ENCODE measurements at places on chromosomes 13 and 19. TPM values are rescaled to one million over a fixed set of nuclear protein-coding genes. Genes with fewer than 3 reads are reported as not detected.
A peak's percentile ranks its signal among the peaks of the same experiment; 100 is the strongest.

DNA sequence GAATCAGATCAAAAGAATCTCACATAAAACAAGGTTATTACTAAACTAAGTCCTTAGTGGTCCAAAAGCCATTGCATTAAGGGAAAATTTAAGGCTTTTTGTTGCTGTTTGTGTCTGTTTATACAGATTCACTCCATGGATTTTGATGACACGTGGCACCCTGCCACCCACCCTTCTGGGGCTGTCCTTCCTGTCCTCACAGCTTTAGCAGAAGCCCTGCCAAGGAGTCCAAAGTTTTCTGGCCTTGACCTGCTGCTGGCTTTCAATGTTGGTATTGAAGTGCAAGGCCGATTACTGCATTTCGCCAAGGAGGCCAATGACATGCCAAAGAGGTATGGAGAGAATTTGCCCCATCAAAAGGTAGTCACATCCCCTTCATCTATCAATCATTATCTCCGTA, 6.9 kb downstream of the ACOD1 start:
- no peaks in the 10 kb centered on the region for H3K36me3 ChIP-seq
- H3K27ac ChIP-seq: no peak overlapping the region
- DNase-seq: no peak

DNA sequence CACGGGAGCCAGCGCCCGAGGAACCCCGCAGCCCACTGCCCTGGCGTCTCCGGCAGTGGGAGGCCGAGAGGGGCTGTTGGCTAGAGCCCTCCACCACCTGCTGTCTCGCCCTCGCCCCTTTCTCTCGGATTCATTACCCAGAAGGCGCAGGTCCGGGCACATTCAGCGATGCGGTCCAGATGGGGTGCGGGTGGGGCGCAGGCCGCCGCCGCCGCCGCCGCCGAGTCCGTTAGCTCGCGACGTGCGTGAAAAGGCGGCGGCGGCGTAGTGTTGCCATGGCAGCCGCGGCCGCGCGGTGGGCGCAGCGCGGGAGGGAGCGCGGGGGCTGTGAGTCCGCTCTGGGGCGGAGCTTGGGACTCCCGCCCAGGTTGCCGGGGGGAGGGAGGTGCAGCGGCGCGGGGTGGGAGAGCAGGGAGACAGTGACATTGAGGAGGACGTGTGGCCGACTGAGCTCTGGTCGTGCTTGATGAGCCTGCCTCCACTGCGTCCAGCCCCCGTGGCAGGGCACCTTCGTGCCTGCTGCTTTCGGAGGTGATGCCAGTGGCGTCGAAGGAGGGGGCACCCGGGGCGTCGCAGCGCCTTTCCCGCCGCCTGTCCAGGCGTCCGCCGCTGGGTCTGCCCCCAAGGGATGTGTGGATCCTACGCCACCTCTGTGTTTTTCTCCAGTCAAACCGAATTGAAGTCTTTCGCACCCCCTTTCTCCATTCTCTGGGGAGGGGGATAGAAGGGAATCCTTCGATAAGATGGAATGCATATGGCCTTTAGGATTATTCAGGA, at the start of gene KATNAL1:
Gene KATNAL1 (minus strand): TSS at position 358 of the 777 bp plus-strand sequence. CDS start 23,774 bp downstream, outside the sequence.
- peak within 1 kb of the TSS; percentile 83 for H3K27ac ChIP-seq
- peak within 1 kb of the TSS; percentile 93 for H3K4me3 ChIP-seq
- DNase-seq: peak; percentile 88

DNA sequence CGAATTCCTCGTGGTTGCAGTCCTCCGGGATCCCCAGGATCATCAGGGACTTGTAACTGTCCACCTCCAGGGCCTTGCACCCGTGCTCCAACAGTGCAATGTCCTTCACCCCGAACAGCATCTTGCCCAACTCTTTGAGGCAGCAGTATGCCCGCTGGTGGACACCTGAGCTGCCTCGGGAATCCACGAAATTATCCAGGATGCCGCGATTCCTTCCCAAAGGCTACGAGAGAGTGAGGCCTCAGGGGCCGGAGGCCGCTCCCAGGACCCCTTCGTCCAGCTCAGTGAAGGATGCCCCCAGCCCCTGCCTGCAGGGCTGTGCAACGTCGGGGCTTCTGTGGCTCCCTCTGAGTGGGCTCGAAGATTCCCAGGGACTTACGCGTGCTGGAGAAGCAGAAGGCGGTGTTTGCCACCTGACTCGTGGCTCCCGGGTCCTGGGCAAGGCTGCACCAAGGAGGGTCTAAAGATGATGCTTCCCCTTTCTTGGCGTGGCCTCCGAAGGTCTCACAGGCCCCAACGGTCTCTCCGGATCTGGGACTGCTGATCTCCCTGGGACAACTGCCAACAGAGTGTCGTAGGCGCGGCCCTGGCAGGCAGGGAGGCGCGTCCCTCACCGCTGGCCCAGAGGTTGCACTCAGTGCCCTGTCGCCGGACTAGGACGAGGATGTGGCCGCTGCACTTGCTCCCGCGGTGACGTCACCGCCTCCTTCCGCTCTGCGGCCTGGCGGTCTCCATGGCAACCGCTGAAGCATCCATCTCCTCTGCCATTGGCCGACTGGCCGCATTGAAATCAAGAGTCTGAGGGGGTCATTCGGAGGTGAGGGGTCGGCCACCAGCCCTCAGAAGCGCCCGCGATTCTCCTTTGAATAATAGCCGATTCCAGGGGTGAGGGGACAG, at the start of gene PNMA8C:
Gene PNMA8C (minus strand): TSS at position 698 of the 897 bp plus-strand sequence. CDS start 577 bp downstream, at position 121.
- H3K4me3 ChIP-seq: peak within 1 kb of the TSS; percentile 73
- H3K36me3 ChIP-seq: no peaks in the 10 kb centered on the region
- peaks cover 11% of the 10 kb centered on the region for H3K4me1 ChIP-seq
- peak; percentile 93 for DNase-seq

DNA sequence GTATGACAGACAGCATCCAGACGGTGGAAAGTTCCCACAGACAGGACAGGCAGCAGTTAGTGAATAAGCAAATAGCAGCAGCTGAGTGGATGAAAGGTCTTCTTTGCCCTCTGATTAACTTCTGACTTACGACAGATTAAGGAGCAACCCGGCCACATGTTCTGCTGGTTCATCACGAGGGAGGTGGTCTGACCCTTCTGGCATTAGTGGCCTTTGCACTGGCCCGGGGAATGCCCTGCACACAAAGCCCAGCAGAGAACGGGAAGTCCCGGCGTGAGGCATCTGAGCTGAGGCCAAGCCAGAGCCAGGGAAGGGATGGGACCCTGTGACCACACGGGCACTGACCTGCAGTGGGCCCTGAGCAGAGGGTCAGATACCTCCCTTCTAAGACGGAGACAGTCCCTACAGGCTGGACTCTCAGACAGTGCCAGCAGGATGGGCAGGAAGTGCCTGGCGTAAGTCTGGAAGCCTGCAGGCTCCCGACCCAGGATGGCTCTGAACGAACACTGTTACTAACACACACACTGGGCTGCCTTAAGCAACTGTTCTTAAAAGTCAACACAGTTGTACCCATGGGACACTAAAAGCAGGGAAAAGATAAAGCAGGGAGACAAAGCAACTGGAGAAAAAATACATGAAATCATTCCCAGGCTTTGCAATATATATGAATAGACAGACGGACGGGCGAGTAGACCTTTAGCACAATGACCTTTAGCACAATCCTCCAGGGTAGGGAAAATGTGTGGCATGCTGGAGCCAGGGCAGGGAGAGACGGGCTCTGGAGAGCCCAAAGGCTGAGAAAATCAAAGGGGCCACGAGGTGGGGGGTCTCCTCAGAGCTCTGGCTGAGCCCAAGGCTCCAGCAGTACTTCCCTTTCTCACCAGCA, 6.3 kb downstream of the C19orf12 start:
- H3K4me1 ChIP-seq: no peaks in the 10 kb centered on the region
- no peak for DNase-seq
- H3K4me3 ChIP-seq: no peak overlapping the region
- H3K27ac ChIP-seq: peak overlapping the region; percentile 10

- no peaks in the 10 kb centered on the region for H3K36me3 ChIP-seq
- H3K4me1 ChIP-seq: peaks cover 28% of the 10 kb centered on the region
Observed at GRCh38 chr13:111179908-111180760, 65.0 kb downstream of the ARHGEF7 start.

GRCh38 chr13:59442461-59442860, 721.3 kb downstream of the DIAPH3 start:
- H3K27me3 ChIP-seq: no peaks in the 10 kb centered on the region
- H3K4me1 ChIP-seq: no peaks in the 10 kb centered on the region
- no peak overlapping the region for H3K4me3 ChIP-seq
- H3K36me3 ChIP-seq: no peaks in the 10 kb centered on the region

DNA sequence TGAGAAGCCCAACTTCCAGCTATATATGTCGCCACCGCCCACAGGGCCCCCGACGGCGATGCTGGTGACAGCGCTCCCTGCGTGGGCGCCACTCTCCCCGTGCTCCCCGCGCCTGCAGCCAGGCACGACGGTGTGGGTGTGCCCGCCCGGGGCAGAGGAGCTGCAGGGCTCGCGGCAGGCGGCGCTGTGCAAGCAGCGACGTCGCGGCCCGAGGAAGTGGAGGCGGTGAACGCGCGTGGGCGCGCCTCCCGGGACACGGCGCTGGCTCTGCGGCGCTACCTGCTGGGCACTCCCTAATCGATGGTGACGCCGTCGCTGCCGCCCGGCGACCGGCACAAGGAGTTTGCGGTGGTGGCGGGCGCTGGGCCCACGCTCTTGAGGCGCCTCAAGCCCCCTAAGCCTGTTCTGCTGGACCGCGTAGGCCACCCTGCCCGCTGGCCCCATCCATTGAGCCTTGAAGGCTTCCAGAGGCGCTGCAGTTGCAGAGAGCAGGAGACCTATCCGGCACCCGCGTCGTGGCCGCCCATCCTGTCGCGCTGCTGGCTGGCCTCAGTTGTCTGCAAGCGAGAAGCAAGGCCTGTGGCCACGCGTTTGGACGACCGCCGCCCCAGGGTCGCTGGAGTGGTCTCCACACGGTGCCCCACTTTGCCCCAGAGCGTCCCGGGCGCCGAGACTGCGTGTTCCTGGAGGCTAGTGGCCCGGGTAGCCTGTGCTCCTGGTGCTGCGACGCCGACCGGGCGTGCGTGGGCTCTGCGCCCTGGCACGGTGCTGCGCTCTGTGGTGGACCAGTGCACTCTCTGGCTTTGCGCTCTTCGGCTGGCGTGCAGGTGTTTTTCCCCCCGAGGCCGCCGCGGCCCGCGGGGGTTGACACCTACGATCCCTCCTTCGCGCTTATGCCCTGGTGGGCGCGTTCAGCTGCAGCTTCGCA, 23.1 kb downstream of the LRFN3 start:
- no peaks in the 10 kb centered on the region for H3K36me3 ChIP-seq
- no peak overlapping the region for H3K4me3 ChIP-seq
- H3K4me1 ChIP-seq: peaks cover 5% of the 10 kb centered on the region
- no peaks in the 10 kb centered on the region for H3K27me3 ChIP-seq
- no peak overlapping the region for H3K27ac ChIP-seq
- DNase-seq: no peak

KBTBD6 gene
- 2.0 TPM for total RNA-seq

DNA sequence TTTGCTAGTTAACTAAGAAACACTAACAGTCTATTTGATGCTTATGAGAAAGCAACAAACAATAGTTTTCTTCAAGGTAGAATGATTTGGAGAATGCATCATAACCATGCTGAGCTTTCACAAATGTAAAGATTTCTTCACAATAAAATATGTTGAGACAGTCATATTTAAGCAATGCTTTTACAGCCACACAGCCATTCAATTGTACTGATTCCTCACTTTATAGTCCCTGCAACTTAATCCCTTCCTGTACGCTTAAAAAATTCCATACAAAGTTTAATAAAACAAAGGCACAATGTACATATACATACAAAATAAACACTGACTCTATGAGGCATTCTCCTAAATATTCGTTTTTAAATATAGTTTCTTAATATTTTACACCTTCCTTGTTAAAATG, 4.7 kb upstream of the ACOD1 start:
- no peaks in the 10 kb centered on the region for H3K36me3 ChIP-seq
- H3K27me3 ChIP-seq: no peaks in the 10 kb centered on the region
- H3K4me1 ChIP-seq: no peaks in the 10 kb centered on the region
- H3K27ac ChIP-seq: no peak overlapping the region
- DNase-seq: no peak
- H3K4me3 ChIP-seq: no peak overlapping the region

CADM4 gene
- 3.5 TPM for total RNA-seq

- H3K4me3 ChIP-seq: peak overlapping the region; percentile 83
- H3K27ac ChIP-seq: peak overlapping the region; percentile 87
- no peaks in the 10 kb centered on the region for H3K27me3 ChIP-seq
Observed at GRCh38 chr19:49664171-49665035, 1.3 kb downstream of the IRF3 start.

DNA sequence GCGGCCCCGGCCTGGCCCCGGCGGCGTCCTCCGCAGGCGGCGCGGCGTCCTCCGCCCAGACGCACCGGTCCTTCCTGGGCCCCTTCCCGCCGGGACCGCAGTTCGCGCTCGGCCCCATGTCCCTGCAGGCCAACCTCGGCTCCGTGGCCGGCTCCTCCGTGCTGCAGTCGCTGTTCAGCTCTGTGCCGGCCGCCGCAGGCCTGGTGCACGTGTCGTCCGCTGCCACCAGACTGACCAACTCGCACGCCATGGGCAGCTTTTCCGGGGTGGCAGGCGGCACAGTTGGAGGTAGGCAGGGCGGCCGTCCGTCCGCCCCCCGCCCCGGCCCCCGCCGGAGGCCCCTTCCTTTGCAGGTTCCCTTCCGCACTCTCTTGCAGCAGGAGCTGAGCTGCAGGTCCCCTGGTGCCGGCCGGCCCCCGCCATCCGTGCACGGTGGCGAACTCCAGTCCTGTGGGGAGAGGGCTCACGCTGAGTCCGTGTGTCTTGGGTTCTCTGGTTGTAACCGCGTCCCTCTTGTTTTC, 9.2 kb downstream of the PLEKHJ1 start:
- H3K4me1 ChIP-seq: no peaks in the 10 kb centered on the region
- H3K36me3 ChIP-seq: peaks cover 86% of the 10 kb centered on the region
- no peak overlapping the region for H3K4me3 ChIP-seq
- DNase-seq: no peak
- H3K27me3 ChIP-seq: no peaks in the 10 kb centered on the region
